ENCODE measurements at places on chromosomes 16 and 17.

DNA sequence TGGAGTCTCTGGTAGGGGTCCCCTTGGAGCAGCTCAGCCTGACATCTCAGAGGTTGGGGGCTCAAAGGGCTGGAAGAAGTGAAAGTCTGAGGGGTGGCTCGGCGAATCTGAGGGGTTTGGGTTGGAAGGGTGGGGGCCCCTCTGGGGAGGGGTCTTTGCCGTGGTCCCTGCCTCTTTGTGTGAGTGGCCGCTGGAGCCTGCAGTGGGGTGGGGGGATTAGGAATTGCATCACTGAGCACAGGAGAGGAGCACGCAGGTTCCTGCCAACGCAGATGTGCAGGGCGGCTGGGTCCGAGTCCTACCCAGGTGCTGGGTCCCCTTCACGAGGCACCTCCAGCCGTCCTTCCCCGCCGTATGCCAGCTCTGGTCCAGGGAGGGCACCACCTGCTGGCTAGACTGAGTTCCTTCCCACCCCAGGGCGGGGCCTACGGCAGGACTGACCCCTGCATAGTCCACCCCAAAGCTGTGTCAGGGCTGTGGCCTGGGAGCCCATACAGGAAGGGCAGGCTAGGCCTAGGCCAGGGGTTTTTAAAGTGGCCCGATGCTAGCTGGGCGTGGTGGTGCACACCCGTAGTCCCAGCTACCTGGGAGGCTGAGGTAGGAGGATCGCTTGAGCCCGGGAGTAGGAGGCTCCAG, 9.9 kb downstream of the FMNL1 start:
- no peak for DNase-seq

- no peak for DNase-seq
These were observed 42.0 kb downstream of the WNT3 start for GRCh38 chr17:46776298-46777005.

- DNase-seq: no peak
These were observed 9.6 kb downstream of the CRISPLD2 start for GRCh38 chr16:84829168-84829965.

- no peak for DNase-seq
These were observed 22.6 kb downstream of the NTAN1 start for GRCh38 chr16:15033309-15033707.

DNA sequence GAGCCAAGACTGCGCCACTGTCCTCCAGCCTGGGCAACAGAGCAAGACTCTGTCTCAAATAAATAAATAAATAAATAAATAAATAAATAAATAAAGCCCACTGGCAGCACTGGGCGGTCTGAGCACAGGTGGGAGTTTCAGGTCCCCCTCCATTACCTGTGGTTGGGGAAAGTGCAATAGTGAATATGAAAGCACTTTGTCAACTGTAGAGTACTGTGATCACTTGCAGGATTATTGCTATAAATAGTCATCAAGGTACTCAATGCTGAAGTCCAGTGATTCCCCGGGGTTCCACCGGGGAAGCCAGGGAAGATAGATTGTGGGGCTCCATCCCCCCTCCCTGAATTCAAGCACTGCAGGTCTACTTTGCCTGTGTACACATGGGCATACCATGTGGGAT, 42.7 kb upstream of the CPNE2 start:
- DNase-seq: no peak

GRCh38 chr16:15593235-15593634, 49.7 kb downstream of the MARF1 start:
- no peak for DNase-seq

DNA sequence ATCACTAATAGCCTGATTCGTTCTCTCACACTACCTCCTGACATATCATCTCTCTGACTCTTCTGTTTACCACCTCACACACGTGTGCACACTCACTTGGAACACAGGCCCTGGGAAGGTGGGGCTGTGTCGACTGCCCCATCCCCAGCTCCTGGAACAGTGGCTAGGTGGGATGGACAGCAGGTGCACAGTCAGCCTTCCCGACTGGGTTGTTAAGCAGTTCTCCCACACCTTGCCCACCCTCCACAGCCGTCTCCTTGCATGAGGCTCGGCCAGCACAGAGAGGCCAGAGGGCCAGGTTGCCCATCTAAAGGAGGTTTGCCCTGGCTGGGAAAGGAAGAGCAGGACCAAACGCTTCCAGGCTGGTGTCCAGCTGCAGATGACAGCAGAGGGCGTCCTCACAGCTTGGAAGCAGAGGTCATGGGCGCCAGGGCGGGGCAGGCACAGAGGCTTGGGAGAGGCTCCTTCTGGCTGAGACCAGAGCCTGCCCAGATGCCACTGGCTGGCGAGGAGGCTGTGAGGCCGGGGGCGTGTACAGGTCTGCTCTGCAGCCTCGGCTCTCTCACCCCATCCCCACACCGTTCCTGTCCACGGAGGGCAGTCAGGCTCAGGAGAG, 92.8 kb downstream of the AMFR start:
- DNase-seq: no peak

Measured in D721Med (cell line).